Stimulated activated CD4-positive, alpha-beta T cell treated with anti-CD3 and anti-CD28 coated beads, Interleukin-15, amount 100 ng/mL, for 48 hours (primary cell): ENCODE measurements at places on chromosomes 4 and X.

DNA sequence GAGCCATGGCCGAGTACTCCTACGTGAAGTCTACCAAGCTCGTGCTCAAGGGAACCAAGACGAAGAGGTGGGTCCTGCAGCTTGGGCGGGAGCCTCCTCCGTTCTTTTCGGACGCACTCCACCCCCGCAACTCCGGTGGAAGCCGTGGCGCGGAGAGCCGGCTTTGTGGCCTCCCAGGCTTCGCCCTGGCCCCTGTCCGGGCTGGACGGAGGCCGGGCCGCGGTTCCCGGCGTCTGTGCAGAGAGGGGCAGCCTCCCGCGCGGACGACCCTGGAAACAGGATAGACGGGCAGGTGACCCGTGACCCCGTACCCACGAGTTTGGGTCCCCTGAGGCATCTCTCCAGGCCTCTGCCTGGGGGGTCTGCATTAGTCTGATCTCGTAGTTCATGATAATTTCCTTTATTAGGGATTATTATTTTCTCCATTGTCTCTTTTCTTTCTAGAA lies 356 bp downstream of the FRG1 start:
- DNase-seq: peak; percentile 13

GRCh38 chrX:153649915-153650782 lies 3.1 kb downstream of the DUSP9 start:
- no peak for DNase-seq

DNA sequence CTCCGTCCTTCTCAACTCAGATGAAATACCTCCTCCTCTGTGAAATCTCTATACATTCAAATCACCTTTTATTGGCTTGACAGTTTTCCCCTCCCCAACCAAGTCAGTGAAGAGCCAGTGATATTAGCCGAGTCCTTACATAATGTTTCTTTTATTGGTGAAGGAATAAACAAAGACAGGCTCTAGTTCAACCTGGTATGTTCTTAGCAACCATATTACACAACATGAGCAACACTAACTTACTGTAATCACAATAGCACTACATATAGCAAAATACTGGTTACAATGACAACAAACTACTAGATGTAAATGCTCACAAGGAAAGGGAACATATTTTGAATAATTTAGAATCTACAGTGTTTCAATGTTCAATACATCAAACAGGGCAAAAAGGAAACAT lies 19.9 kb downstream of the DHX15 start:
- no peak for DNase-seq

- DNase-seq: no peak
Measured at GRCh38 chr4:169621731-169622492, 1.5 kb downstream of the CLCN3 start.

DNA sequence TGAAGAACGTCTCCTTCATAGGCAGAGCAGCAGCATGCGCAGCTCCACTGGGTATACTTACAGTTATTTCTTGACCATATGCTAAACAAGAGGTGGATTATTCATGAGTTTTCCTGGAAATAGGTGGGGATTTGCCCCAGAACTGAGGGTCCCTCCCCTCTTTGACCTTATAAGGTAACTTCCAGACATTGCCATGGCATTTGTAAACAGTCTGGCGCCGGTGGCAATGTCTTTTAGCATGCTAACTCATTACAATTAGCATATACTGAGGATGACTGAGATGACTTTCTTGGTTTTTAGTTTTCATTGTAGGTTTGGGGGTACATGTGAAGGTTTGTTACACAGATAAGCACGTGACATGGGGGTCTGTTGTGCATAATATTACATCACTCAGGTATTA lies 97.3 kb downstream of the MTNR1A start:
- no peak for DNase-seq

GRCh38 chr4:144954230-144954629 lies 143.8 kb downstream of the ANAPC10 start:
- DNase-seq: no peak
